Tibial artery (tissue), 4 donors: ENCODE measurements at places on chromosomes 6 and 20.

DNA sequence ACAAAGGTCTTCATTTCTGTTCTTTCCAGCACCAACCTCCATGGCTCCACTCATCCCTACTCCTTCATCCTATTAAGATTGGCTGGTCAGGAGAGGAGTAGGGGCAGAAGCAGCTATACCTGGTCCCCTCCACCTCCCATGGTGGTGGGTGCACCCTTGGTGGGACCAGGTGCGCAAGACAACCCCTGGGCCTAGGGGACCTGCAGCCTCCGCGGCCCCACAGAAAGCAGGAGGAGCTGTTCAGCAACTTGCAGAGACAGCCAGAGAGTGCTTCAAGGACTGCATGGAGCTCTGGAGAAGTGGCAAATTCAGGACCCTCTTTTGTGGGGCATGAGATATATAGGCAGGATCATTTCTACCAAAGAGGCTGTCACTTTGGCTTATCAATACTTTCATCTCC, 9.8 kb downstream of the ULBP2 start:
- peaks cover 78% of the 10 kb centered on the region for H3K27me3 ChIP-seq
- H3K27ac ChIP-seq: no peak overlapping the region
- DNase-seq: no peak
- H3K36me3 ChIP-seq: no peaks in the 10 kb centered on the region
- H3K4me3 ChIP-seq: no peak overlapping the region

DNA sequence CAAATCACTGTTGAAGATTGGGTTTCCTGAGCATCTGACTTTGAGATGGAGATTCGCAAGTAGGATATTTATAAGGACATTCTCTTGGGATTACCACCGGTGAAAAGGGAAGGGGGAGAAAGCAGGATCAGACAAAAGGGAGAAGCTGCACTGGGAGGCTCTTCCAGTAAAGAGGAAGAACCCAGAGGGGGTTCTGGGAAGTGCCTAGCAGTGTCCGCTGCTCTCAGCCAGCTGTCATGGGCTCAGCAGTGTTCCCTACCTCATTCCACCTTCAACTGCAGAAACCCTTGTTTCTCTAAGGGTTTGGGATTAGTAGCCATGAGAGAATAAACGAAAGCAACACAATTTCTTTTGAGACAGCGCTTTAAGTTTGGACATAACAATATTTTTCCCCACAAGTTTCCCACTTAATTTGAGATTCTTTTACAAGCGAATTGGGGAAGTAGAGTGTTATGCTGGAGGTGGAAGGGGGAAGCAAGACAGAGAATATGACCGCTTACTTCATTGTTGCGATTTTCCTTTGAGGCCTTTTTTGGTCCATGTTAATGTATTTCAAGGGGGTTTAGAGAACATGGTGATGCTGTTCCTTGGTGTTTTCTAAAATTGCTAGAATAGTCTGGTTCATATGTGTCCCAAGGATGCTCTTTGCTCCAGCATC, 154.5 kb upstream of the SCGN start:
- no peak overlapping the region for H3K27ac ChIP-seq
- H3K36me3 ChIP-seq: peaks cover 19% of the 10 kb centered on the region
- H3K4me3 ChIP-seq: no peak overlapping the region
- H3K27me3 ChIP-seq: no peaks in the 10 kb centered on the region

- no peak for DNase-seq
- H3K36me3 ChIP-seq: no peaks in the 10 kb centered on the region
- H3K4me3 ChIP-seq: no peak overlapping the region
- no peaks in the 10 kb centered on the region for H3K27me3 ChIP-seq
- no peak overlapping the region for H3K27ac ChIP-seq
Observed at GRCh38 chr20:17896771-17897369, 71.7 kb downstream of the SNX5 start.

GRCh38 chr6:129364037-129364436, 345.9 kb downstream of the ARHGAP18 start:
- H3K4me3 ChIP-seq: no peak overlapping the region
- no peaks in the 10 kb centered on the region for H3K4me1 ChIP-seq
- no peaks in the 10 kb centered on the region for H3K27me3 ChIP-seq
- no peaks in the 10 kb centered on the region for H3K36me3 ChIP-seq
- no peak for DNase-seq
